Tibial artery (tissue), 4 donors: ENCODE measurements at places on chromosomes 11 and 22.

- DNase-seq: no peak
Observed at GRCh38 chr11:79198898-79199250, 242.0 kb downstream of the TENM4 start.

GRCh38 chr11:9004183-9004926, 554 bp upstream of the NRIP3 start:
- DNase-seq: no peak

DNA sequence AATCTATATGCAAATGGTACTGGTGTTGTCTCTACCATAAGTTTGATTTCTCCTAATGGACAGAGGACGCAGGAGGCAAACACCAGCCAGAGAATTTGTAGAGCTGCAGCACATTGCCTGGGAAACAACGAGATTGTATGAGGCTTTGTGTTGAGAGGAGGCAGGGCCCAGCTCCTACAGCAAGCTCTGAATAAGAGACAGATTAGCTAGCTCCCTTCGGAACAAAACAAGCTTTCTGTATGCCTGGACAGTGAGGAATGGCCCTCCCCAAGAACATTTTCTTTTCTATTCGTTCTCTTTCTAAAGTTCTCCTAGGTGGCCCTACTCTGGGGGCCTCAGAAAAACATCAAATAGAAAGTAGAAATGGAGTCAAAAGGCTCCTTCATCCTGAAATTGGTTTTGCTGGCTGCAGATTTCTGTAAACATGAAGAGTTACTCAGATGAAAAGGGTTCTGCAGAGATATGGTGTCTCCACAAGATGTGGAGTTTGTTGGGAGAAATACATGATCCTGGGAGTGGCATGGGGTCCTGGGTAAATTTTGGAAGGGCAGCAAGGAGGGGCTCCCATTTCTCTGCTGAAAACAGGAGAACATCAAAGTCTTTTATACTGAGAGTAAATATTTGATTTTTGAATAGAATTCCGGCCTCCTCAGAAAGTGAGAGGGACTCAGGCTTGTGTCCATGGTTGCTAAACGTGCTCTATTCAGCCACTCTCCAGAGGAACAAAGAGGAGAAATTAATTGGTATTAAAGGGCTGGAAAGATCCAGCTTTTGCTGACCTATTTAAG, 6.8 kb upstream of the HEPACAM start:
- no peak for DNase-seq

DNA sequence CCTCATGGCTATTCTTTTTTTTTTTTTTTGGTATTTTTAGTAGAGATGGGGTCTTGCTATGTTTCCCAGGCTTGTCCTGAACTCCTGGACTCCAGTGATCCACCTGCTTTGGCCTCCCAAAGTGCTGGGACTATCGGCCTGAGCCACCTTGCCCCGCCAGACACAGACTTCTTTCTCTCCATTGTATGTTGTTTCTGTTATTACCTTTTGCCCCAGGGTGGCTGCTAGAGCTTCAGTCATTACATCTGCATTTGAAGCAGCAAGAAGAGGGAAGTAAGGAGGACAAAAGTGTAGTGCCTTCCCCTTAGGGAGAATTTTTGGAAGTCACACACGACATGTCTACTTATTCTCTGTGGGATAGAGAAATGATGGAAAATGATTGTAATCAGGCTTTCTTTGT, 10.1 kb upstream of the OSBP start:
- no peak for DNase-seq

DNA sequence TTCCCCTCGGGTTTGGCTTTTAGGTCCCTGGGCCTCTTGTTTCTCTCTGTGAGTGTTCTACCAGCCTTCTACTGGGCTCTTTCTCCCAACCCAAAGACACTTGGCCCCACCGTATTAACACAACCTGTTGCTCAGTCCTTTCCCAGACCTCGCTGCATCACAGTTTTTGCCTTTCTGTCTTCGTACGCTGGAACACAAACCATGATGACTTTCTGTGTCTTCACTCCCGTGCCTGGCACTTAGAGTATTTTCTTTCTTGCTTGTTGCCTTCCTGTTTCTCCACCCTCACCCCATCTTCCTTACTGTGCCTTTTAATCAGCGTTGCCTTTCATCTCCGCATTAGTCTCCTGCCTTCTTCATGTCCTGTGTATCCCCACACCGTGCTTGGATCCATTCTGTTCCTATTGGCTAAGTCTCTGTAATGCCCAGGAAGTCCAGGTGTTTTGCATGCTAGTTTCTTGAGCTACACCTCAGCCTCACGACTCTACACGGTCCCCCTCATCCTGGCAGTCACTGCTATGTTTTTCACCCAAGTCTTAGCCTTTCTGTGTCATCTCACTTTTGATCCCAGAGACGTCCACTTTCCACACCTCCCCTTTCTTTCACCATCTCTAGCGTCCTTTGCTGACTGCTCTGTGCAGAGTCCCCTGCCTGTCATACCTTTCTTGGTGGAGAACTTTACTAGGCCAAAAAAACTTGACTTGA, 1.6 kb downstream of the MARK2 start:
- no peak for DNase-seq

- DNase-seq: no peak
Observed at GRCh38 chr11:69695581-69695980, 8.2 kb downstream of the FGF19 start.
